CMK (cell line): ENCODE measurements at places on chromosomes 2 and 18.

DNA sequence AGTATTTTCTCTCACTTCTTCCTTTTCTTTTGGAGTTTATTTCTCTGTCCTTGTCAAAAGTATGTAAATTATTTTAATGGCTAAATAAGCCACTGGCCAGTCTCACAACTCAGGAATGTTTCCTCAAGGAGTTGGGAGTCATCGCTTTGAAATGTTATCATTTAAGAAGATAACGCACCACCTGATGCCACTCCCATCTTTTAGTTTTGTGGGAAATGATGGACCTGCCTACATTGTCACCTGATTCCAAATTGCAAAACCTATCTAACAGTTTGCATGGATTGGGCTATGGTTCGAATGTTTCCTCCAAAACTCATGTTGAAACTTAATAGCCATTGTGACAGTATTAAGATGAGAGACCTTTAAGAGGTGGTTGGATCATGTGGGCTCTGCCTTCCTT lies 32.4 kb upstream of the PPM1B start:
- no peak for DNase-seq

DNA sequence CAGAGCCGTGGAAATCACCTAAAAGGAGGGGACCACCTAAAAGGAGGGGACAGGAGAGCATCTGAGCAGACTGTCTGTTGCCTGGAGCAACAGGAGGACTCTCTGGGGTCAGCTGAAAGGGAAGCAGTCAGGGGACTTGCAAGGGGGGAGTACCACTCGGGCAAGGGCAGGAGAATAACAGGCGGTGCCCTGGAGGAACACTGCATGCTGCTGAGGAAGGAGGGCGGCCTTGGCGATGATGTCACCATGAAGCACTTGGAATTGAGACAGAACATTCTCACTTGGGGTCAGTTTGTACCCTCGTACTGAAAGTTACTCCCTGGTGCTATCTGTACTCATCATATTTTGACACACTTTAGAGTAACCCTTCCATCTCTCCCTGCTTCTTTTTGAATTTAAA lies 18.4 kb downstream of the SIX3 start:
- no peak for DNase-seq

DNA sequence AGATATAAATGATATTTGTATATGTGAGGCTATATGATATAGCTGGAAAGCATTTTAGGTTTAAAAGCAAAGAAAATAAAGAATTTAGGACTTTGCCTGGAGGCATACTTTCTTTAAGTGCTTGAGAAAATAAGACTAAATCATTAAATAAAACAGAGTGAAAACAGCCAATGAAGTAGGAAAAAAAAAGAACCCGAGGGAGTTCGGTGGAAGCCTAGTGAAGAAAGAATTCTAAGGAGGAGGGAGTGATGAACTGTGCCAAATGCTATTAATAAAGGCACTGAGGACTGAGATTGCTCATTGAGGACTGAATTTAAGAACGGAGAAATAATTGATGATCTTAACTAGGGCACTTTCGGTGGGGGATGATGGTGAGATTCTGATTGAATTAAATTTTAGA lies 573.5 kb downstream of the DSC3 start:
- no peak for DNase-seq

GRCh38 chr2:85251070-85251616 lies 76.6 kb downstream of the TGOLN2 start:
- DNase-seq = no peak

DNA sequence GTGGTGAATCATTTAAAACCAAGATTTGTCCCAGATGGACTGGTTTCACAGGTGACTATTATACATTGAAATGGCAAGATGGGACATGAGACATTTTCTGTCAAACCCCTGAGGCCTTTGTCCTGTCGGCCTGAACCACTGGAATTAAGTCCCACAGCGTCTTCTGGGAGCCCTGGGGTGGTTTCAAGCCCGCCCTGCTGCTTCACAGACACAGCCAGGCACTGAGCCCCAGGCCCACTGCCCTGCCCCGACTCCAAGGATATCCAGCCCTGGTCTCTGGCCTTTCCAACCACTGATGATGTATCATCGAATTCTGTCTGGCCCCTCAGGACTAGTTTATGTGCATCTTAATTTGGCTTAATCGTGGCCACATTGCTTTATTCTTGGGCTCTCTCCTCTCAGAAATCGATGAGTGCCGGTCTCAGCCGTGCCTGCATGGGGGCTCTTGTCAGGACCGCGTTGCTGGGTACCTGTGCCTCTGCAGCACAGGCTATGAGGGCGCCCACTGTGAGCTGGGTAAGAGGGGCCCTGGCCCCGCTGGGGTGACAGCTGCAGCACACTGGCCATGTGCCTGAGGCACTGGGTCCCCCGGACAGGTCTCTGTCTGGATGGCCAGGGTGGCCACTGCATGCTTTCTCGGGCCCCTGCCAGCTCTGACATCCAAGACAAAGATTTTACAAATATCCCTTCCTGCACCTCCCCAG lies 39.5 kb downstream of the MTERF4 start:
- no peak for DNase-seq

GRCh38 chr2:20585359-20585709 lies 65.6 kb downstream of the HS1BP3 start:
- DNase-seq = no peak

GRCh38 chr18:2143636-2144035 lies 427.7 kb downstream of the METTL4 start:
- no peak for DNase-seq

DNA sequence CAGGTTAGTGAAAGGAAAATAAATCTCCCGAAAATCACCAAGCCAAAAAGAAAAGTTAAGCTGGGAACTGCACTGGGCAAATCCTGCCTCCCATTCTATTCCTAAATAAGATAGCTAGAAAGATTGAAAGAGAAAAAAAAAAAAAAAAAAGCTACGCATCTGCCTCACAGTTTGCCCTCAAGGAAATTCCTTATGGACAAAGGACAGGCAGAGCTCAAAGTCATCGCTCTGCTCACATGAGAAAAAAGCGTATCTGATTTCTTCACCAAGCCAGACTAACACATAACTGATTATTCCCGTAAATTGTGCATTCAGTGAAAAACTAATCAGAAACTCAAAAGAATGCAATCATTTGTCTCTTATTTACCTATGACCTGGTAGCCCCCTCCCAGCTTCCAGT lies 50.0 kb downstream of the PUM2 start:
- DNase-seq = no peak

DNA sequence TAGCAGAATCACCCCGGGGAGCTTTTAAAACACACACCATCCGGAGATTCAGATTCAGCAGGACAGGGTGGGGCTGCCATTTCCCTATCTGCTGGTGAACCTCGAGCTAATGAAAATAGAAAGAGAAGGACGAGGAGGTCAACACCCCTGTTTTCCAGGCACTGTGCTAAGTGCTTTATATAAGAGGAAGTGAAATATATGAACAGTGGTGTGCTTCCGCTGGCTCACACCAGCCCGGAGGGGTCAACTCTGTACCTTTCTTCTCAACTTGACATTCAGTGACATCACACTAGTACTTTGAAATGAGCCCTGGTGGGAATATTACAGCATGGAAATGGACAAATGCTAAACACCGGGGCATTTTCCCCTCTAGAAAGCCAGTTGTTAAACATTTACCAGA lies 108.3 kb upstream of the LTBP1 start:
- no peak for DNase-seq

GRCh38 chr18:58017267-58017666 lies 26.8 kb upstream of the NEDD4L start:
- no peak for DNase-seq

DNA sequence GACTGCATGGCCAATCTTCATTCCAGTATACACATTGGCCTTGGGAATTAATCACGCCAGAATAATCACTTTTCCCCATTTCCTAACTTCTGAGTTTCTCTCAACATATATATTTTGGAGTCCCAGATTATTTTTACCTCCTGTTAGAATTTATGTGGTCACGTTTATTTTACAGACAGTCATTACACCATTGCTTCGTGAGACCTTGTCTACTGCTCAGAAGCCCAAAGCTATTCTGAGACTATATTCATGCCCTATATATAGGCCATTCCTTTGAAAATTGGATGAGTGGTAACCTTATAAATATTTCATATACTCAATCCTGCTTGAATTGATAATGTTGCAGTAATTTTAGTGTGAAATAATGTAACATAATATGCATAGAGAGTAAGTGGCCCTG lies 610.0 kb upstream of the CDH2 start:
- no peak for DNase-seq
